Posterior vena cava (tissue), 2 donors: ENCODE measurements at places on chromosomes 6 and 20. TPM values are rescaled to one million over a fixed set of nuclear protein-coding genes. Genes with fewer than 3 reads are reported as not detected.

DNA sequence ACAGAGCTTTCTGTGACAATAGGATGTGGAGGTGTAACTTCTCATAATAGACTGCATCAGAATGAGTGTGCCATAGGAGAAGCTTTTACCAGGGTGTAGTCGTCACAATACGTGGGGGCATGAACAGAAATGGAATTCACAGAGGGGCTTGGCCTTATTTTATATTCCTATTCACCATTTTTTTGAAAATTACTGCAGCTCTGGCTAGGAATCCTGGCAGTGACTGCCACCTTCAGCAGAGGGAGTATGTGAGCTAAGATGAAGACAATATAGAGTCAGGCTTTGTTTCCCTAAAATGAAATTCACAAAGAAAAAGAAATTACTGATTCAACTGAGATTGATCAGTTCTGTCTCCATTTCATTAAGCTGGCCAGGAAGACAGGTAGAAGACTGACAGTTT lies 13.9 kb downstream of the TOMM6 start:
- no peak for DNase-seq

- no peak for DNase-seq
These were observed 1.2 kb downstream of the PLAGL1 start for GRCh38 chr6:144006736-144007477.

DNA sequence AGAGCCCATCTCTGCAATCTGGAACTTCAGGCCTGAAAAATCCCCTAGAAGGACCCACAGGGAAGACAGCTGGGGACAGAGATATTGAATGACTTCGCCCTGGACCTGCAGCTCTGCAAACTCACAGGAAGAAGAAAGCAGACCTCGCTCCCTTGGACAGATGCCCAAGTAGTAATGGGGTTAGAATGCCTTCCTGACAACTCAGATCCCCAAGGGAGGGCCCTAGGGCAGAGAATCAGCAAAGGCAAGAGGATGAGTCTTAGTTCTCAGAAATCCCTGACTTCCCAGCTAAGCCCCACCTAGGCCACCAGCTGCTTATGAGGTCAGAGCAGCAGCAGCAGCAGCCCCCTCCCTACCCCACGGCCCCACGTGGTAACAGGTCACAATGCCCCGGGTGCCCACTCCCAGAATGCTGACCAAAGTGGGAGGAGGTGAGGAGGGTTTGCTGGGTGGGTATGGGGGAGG lies at the start of gene C20orf141:
C20orf141 (plus strand) TSS at position 401 of the 465 bp plus-strand sequence. CDS start 198 bp downstream, outside the sequence.
- DNase-seq: no peak

GRCh38 chr6:30459145-30459544 lies 30.2 kb upstream of the HLA-E start:
- no peak for DNase-seq

Gene SOX4
- 7.4 TPM for total RNA-seq

GRCh38 chr6:10615675-10616074 lies 78.7 kb downstream of the C6orf52 start:
- DNase-seq: no peak

- no peak for DNase-seq
These were observed 115.4 kb downstream of the DTNBP1 start for GRCh38 chr6:15547400-15547799.

Gene CALHM4
- total RNA-seq: not detected

GRCh38 chr20:16864963-16865362 lies 116.8 kb downstream of the OTOR start:
- no peak for DNase-seq
